ENCODE measurements at places on chromosomes 6 and 20.

DNA sequence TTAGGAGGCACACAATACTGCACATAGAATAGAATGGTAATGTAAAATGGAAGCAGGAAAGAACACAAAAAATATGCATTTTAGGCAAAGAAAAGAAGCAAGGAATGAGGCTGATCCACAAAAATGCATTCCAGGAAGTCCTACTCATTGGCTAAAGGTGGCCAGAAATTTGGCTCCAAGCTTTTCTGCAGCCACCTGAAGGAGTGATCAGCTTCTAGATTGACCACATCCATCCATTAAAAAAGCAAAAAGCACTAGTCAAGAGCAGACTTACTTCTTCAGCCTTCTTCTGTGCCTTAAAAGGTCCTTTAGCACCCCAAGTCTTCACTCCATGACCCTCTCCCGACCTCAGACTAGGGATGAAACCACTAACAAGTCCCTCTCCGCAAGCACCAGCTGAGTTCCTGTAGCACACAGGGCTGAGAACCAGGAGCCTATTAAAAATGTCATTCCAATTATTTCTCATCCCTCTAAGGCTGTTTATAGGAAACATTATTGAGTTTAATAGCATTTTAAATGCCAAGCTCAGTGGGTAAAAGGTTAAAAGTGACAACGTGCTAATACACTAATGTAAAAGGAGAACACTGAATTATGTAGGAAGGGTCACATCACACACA, 36.5 kb downstream of the TRAM2 start:
- DNase-seq: no peak

GRCh38 chr20:59322585-59323454, 22.4 kb downstream of the EDN3 start:
- DNase-seq: no peak

DNA sequence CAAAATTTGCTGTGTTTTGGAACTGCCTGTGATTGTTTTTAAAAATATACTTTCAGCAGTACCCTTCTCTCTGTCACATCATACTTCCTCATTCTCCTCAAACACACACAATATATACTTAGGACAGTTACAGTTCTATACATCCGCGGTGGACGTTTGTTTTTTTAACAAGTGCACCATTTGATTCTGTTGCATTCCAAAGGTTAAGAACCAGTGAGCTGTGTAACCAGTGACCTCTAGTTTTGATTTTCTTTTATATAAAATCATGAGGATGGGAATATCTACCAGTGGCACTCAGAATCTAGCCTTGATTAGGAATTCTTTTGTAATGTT, 152.8 kb downstream of the CARMIL1 start:
- no peak for DNase-seq

DNA sequence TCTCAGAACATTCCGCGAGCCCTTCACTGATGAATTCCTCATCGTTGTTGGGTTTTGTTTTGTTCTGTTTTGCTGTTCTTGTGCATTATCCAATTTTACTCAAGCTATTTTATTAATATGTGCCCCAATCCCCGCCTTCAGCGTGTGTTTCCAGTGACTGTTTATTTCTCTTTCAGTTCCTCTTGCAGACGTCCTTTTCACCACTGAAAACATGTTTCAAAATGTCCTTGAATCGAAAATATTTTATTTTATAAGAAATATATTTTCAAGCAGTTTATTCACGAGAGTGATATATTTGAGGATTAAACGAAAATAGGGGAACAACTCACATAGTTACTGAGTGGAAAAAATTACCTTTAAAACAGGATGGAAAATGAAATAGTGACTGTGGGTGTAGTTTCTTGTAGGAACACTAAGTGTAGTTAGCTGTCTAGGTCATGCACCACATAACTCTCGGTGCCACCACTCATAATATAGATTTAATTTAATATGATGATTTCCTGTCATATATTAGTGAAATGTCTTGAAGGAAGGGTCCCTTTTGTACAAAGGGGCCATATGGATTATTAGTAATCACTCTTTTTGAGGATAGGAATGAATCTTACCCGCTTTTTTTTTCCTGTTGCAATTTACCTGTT, 45.3 kb upstream of the HDDC2 start:
- DNase-seq: no peak

Measured in stimulated activated CD4-positive, alpha-beta T cell treated with anti-CD3 and anti-CD28 coated beads, Interleukin-2, amount 100 ng/mL, for 24 hours (primary cell).